Common myeloid progenitor, CD34-positive (primary cell): ENCODE measurements at places on chromosomes 6 and 20.

GRCh38 chr6:27375613-27376079 lies 12.9 kb upstream of the ZNF391 start:
- no peak overlapping the region for H3K27ac ChIP-seq
- H3K4me1 ChIP-seq = peaks cover 10% of the 10 kb centered on the region
- H3K36me3 ChIP-seq = no peaks in the 10 kb centered on the region
- peak overlapping the region; percentile 73 for H3K4me3 ChIP-seq
- no peaks in the 10 kb centered on the region for H3K27me3 ChIP-seq
- DNase-seq = peak; percentile 83

GRCh38 chr6:112298816-112299281 lies 44.5 kb upstream of the LAMA4 start:
- H3K4me1 ChIP-seq = no peaks in the 10 kb centered on the region
- no peak overlapping the region for H3K4me3 ChIP-seq
- H3K27ac ChIP-seq = no peak overlapping the region
- no peaks in the 10 kb centered on the region for H3K36me3 ChIP-seq
- H3K27me3 ChIP-seq = peaks cover 24% of the 10 kb centered on the region

GRCh38 chr6:114989279-114989964 lies 646.6 kb upstream of the HS3ST5 start:
- no peaks in the 10 kb centered on the region for H3K27me3 ChIP-seq
- H3K36me3 ChIP-seq = no peaks in the 10 kb centered on the region
- no peaks in the 10 kb centered on the region for H3K4me1 ChIP-seq
- no peak overlapping the region for H3K4me3 ChIP-seq
- DNase-seq = peak; percentile 21

DNA sequence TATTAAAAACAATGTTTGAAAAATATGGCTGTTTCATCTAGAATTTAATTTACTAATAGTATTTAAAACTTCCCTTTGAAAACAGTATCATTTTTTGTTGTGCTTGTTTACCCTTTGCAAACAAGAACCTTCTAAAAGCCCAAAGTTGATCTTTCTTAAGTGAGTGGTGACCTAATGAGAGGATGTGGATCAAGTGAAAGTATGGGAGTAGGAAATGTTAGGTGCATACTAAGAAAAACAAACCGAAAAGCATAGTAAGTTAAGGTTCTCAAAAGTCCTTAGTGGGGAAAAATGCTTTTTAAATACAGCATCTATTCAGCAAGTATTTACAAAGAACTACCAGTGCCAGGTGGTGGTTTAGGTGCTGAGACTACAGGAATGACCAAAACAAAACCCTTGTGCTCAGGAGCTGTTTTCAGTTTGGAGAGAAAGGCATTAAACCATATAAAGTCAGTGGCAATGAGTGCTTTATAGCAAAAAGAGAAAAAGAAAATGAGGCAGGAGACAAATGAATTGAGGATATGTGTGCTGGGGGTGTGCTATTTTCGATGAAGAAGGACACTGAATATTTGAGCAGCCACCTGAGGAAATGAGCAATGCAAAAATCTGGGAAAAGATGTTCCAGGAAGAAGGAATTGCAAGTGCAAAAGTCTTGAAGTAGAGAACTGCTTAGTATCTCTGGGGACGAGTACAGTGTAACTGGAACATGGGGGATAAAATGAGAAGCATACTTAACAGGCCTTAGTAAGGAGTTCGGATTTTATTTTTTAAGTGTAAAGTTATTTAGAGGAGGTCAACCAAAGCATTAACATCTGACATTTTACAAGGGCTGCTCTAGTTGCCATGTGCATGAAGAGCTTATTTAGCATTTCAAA lies 24.0 kb downstream of the RNF146 start:
- no peak overlapping the region for H3K4me3 ChIP-seq
- H3K27me3 ChIP-seq = no peaks in the 10 kb centered on the region
- no peak overlapping the region for H3K27ac ChIP-seq
- no peaks in the 10 kb centered on the region for H3K4me1 ChIP-seq

GRCh38 chr20:49951151-49951550 lies 15.0 kb downstream of the RNF114 start:
- DNase-seq = no peak
- H3K4me3 ChIP-seq = no peak overlapping the region
- H3K27me3 ChIP-seq = no peaks in the 10 kb centered on the region
- no peak overlapping the region for H3K27ac ChIP-seq
- no peaks in the 10 kb centered on the region for H3K4me1 ChIP-seq
- H3K36me3 ChIP-seq = peaks cover 77% of the 10 kb centered on the region

GRCh38 chr6:26124781-26125685 lies 37.8 kb downstream of the HFE start:
- peaks cover 7% of the 10 kb centered on the region for H3K36me3 ChIP-seq
- DNase-seq = no peak
- H3K4me1 ChIP-seq = peaks cover 40% of the 10 kb centered on the region
- H3K4me3 ChIP-seq = peak overlapping the region; percentile 94

DNA sequence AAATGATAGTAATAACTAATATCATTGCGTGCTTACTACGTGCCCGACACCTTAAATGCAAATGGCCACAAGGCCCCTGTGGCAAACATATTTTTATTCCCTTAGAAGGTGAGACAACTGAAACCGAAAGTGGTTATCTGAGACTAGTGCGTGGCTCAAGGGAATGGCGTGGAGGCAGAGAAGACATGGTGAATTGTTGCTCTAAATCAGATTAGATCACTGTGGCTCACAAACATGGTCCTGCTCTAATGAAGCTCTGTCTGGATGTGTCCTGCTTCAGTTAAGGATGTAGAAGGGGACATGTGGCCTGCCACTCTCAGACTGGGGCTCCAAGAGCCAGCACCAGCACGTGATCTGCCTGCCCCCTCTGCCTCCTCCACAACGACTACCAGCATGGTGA lies 124.2 kb upstream of the GMDS start:
- H3K4me1 ChIP-seq = no peaks in the 10 kb centered on the region
- H3K27ac ChIP-seq = no peak overlapping the region
- H3K36me3 ChIP-seq = no peaks in the 10 kb centered on the region
- no peak for DNase-seq

- H3K4me3 ChIP-seq = peak within 1 kb of the TSS; percentile 66
- peaks cover 4% of the 10 kb centered on the region for H3K4me1 ChIP-seq
- H3K27ac ChIP-seq = no peak within 1 kb of the TSS
- peaks cover 79% of the 10 kb centered on the region for H3K27me3 ChIP-seq
- no peaks in the 10 kb centered on the region for H3K36me3 ChIP-seq
Observed at GRCh38 chr20:5316188-5317158, at the start of gene PROKR2. TSS of gene PROKR2 (minus strand) at chr20:5316954. CDS start at chr20:5314369, 2,585 bp downstream.

GRCh38 chr20:7902879-7903278 lies 37.4 kb downstream of the HAO1 start:
- H3K4me3 ChIP-seq = no peak overlapping the region
- no peaks in the 10 kb centered on the region for H3K36me3 ChIP-seq
- H3K27ac ChIP-seq = no peak overlapping the region
- no peaks in the 10 kb centered on the region for H3K27me3 ChIP-seq

GRCh38 chr6:34549026-34549803 lies 6.9 kb downstream of the SPDEF start:
- DNase-seq = no peak
- H3K27ac ChIP-seq = no peak overlapping the region
- no peaks in the 10 kb centered on the region for H3K27me3 ChIP-seq
- H3K4me1 ChIP-seq = peaks cover 25% of the 10 kb centered on the region
